ENCODE measurements at places on chromosomes 12 and 14.

DNA sequence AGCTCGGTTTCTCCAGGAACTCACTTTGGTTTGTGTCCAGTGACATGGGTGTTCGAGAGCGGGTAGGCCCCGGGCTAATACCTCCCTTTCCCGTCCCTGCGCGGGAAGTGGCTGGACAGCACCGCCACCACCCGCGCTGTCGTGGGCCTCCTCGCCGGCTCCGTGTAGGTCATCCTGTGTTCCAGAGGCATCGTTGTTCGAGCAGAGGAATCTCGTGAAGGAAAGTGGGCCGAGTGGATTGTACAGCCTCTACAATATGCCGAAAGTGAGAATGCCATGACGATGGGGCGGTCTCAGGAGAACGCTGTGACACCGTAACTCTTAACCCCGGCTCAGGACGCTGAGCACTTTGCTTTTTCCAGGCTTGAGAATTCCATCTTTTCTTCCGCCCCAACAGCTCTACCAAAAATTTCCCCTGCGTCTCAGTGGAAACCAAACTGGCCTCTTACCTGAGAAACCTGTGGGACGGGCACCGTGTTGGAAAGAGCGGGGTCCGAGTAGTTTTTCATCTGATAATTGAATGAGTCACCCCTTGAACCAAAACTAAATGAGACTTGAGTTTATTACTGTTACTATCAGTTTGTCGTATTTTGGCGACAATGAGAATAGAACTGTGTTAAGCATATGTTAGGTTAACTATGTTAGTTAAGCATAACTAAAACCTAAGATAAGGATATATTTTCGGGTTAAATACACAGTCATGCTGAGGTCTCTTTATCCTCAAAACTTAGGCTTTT is 510 bp downstream of the EIF2S1 start:
- no peak for DNase-seq

DNA sequence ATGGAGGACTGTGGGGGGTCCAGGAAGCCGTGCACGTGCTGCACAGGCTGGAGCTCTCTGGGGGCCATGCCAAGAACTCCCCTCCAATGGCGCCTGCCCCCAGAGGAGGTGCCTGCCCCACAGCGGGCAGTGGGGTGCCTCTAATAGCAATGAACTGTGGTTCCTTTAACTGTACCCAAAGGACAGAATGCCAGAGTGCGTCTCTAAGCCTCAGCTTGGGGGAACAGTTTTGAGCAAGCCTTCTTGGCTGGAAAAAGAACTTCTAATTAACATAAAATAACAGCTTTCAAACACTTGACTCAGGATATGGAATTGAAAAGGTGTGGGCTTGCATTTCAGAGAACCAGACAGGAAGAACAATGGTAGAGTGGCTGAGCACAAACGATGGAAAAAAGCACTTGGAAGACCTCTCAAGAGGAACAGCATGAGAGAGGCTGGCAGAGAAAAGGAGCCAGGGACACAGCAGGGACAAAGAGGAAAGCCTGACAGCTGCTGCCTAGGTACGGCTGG is 195.6 kb downstream of the TTC7B start:
- no peak for DNase-seq

DNA sequence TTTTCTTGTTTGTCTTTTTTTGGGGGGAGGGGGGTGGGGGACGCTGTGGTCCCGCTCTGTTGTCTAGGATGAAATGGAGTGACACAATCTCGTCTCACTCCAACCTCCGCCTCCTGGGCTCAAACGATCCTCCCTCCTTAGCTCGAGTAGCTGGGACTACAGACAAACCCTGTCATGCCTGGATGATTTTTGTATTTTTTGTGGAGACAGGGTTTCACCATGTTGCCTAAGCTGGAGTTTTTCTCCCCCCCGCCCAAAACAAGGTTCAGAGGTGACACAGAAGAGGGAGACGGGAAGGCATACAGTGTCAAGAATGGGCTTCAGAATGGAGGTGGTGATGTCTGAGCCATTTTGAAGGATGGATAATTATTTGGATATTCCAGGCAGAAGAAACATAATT is 116.9 kb upstream of the ATF1 start:
- DNase-seq, result no peak

DNA sequence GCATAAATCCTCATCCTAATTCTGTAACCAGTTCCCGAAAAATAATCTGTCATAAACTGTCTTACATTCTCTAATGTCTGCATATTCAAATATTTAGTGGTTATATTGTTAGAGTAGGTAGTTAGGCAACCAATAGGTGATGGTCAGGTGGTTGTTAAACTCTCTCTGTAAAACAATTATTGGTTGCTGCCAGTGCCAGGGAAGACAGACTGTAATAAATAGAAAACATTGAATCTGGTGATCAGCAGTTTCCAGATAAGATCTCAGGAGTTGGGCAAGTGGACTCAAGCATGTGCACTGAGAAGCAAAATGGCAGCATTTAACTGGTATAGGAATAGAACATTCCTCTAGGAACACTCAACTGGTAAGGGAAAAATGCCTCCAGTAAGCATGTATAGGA is 325.5 kb downstream of the ACSS3 start:
- DNase-seq, result no peak

DNA sequence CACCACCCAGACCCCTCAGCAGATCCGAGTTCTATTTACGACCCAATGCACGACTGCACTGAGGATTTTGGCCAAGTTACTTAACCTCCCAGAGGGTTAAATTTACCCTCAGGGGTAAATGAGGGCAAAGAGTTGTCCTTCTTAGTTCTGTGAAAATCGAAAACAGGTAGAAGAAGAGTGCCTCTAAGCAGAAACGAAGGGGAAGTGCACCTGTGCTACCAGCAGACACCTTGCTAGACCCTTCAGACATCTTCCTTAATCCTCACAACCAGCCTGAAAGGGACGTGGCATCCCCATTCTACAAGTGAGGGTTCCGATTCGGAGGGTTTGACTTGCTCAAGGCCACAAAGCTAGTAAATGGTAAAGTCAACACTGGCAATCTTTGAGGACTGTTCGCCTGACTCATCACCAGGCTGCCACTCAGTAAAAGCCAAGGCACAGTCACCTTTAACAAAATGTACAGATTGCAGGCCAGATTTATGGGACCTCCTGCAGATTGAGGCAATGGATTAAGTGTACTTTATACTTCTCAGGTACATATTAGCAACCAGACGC is 1.6 kb downstream of the GSG1 start:
- no peak for DNase-seq

GRCh38 chr14:33811721-33812120 is 139.2 kb downstream of the EGLN3 start:
- DNase-seq, result no peak

DNA sequence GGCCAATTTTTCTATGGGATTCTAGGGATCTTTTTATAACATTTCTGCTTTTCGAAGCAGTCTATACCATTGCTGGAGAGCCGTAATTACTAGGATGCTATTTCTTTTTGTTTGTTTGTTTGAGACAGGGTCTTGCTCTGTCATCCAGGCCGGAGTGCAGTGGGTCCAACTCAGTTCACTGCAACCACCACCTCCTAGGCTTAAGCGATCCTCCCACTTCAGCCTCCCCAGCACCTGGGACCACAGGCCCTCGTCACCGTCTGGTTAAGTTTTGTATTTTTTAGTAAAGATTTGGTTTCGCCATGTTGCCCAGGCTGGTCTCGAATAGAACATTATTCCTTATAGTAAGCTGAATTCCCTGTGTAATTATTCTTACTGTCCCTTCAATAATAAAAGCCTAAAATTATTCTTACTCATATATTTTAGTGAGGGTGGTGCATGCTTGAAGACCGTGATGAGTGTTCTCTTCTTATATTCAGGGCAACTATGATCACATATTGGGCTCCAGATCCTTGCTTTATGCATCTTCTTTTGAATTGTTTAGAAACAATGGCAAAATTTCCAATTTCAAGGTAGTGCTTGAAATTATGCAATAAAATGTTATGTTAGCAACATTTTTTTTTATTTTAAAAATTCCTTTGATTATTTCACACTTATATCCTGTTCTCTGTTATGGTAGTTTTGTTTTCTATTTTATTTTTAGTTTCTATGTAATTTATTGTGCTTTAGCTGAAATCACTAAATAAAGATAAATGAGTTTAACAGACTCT is 66.2 kb downstream of the CRADD start:
- no peak for DNase-seq

GRCh38 chr14:100532154-100532861 is 54.9 kb downstream of the BEGAIN start:
- no peak for DNase-seq

DNA sequence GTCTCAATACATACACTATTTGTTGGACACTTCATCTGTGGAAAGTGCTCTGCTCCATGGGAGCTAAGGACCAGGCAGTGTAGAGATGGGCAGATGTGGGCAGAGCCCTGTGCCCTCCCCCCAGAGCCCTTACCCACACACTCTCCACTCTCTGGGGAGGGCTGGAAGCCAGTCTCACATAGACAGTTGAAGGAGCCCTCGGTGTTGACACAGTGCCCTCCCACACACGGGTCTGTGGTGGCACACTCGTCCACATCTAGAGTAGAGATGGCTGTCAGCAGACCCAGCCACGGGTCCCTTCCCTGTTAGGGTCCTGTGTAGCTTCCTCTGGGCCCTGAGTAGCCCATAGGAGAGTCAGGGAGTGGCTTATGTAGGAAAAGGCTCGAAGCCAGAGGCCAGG is 14.3 kb downstream of the ISCA2 start:
- no peak for DNase-seq

DNA sequence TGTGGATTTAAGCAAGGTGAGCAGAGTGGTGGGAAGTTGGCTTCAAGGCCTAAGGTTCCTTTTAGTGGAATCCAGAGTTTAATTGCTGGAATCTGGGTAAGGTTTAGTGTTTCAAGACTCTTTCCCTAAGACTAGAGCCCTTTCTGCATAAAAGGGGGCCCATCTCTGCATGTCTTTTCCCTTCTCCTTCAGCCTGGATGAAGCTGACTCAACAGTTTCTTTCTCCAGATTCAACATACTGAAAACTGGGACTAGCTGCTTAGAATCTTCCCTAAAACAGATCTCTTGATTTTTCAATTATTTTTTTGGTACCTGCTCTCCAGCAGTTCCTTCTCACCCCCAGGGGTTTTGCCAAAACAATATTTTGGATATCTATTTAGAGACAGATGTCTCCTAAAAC is 34.0 kb downstream of the SLC4A8 start:
- DNase-seq, result no peak

GRCh38 chr14:75522983-75523318 is 682 bp downstream of the BATF start:
- no peak for DNase-seq

- no peak for DNase-seq
Measured at GRCh38 chr12:11719678-11720099, 70.2 kb downstream of the ETV6 start.
